ENCODE measurements at places on chromosomes 13 and 19.
A peak's percentile ranks its signal among the peaks of the same experiment; 100 is the strongest.

DNA sequence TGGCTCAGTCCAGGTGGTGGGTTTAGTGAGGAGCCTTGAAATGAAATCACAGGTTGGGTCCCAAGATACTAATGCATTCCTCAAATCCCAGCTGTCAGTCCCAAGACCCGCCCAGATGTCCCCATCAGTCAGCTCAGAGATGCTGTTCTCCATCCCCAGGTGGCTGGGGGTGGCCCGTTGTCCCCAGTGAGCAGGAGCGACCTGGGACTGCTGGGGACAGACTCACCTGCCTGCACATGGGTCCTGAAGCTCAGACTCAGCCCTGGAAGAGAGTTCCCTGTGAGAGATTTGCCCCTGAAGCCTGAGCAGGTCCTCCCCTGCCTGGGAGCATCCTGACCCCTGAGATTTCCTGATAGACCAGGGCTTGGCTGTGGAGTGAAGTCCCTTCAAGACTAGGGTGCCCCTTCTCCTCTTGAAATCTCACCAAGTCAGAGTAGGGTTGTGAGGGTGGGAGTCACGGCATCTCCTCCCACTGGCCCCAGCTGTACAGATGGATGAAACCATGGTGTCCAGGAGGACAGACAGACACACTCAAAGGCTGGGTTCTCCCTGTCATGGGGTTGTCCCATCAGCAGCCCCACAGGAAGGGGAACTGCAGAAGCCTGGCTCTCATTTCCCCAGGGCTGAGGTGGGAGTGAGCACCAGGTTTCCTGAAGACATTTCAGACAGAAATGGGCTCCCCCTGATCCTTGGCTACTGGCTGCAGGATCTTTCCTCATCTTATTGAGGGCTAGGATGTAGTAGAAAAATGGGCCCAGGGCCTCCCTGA is 14.4 kb downstream of the LILRA5 start:
- DNase-seq = no peak

- no peak for DNase-seq
Observed at GRCh38 chr13:113964251-113964995, 9.5 kb downstream of the C13orf46 start.

DNA sequence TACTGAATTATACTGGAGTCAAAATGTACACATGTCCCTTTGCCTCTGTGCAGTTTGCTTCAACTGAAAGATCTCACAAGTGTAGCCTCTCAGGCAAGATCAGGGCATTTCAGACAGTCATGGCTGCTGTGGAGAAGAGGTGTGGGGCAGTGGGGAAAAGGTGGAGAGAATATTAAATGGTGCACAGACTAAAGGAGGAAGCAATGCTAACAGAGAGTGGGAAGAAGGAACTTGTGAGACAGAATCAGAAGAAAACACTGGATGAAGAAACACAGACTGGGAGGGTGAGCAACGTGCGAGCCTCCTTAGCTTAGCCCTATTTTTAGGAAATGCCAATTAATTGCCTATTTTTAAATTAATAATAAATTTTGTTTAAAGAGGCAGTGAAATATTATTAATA is 49.6 kb upstream of the RAP2A start:
- no peak for DNase-seq

GRCh38 chr19:45075301-45076028 is 813 bp downstream of the ZNF296 start:
- DNase-seq = peak; percentile 66

Measured in CD8-positive, alpha-beta T cell (primary cell).